ENCODE measurements at places on chromosomes 1 and 21.

DNA sequence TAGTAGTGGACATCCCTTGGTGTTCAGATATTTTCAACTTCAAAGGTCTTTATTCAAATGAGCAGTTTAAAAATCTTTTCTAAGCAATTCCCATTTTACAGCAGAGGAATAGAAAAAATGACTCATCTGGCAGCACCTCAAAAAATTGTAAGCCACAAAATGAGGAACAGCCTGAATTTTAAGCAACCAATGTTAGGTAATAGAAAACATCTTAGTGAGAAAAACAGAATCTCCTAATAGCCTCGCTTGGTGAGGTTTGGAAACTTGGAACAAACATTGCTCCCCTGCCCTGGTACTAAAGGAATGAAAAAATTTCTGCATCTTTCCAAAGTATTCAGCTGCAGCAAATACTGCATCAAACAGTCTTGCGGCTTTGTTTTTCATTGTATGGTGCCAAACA, 264.4 kb downstream of the NTNG1 start:
- DNase-seq, result no peak

DNA sequence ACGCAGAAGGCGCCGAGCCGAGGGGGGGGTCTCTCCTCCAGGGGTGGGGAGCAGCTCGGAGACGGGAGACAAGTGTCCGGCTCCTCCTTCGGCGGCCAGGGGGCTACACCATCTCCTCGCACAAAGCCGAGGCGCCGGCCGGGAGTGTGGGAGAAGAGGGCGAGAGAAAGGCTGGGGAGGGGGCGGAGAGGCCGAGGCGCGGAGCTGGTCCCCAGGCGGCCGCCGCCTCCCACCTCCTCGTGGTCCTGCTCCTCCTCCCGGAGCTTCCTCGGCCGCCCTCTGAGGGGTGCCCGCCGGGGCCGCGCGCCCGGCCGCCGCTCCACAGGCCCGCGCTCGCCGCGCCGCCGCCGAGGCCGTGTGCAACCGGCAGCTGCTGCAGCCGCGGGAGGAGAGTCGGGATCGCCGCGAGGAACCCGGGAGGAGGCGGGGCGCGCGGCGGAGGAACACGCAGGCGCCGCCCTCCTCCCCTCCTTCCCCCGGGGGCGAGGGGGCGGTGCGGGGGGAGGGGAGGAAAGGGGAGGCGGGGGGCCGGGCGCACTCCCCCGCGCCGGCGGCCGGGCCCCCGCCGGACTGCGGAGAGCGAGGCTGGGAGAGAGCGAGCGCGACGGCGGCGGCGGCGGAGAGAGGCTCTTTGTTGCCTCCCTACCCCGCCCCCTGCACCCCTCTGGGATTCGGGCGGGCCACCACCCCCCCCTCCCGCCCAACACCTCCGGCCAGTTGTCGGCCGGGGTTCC, at the start of gene ENAH:
Gene ENAH (minus strand): TSS at position 395 of the 734 bp plus-strand sequence. CDS start 433 bp downstream, outside the sequence.
- DNase-seq, result peak; percentile 26

- DNase-seq, result no peak
Measured at GRCh38 chr1:4328402-4329071, 325.9 kb upstream of the AJAP1 start.

DNA sequence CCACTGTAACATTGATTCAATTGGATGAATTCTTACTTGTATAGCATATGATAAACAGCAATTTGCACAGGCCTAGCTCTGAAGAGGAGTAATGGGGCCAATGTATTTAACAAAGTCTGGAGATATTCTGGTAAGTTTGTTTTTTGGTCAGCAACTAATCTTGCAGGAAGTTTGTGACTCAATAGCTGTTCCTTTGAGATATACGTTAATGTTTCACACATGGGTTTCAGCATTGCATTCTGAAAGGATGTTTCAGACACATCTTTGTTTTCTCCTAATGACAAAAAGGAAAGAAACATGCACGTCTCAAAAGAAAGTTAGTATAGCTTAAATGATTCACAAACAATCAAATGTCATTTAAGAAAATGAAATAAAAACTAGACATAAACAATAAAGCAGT, 49.0 kb downstream of the LTN1 start:
- DNase-seq, result no peak

DNA sequence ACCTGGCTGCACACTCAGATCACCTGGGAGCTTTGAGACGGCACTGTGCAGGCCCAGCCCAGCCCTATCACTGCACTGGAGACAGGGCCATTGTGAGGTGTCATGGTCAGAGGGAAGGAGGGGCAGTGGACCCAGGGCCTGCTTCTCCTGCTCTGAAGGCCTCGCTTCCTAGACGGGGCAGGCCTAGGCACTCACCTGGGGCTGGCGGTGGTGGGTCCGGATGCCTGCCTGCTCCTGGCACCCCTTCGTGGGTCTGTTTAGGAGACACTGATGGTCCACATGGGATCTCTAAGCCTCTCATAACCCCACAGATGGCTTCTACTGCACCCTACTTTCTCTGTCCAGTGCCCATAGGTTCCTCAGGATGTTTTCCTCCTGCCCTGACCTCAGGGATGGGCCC, 230.9 kb downstream of the MATN1 start:
- DNase-seq, result no peak

- peak; percentile 61 for DNase-seq
Measured at GRCh38 chr1:160682983-160683865, 28.4 kb downstream of the CD48 start.

DNA sequence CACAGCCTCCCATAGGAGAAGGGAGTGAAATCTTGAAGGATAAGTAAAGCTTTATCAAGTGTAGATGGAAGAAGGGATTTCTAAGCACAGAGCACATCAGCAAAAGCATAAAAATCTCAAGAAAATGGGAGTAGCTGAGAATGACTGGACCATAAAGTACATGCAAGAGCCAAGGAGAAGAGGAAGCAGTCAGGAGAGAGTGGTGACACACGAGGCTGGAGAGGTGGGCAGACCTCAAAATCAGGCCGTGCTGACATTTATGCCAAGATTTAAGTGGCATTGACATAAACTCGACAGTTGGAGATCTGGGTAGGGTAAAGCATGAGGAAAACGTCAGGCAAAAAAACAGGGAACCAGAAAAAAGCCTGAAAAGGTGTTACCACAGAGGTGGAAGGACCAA, 62.3 kb downstream of the GFI1 start:
- DNase-seq, result no peak

GRCh38 chr1:48227165-48228013, 4.9 kb downstream of the SLC5A9 start:
- DNase-seq, result peak; percentile 26

- no peak for DNase-seq
Measured at GRCh38 chr1:201655243-201655642, 116.3 kb downstream of the NAV1 start.
